IMR-90 (cell line): ENCODE measurements at places on chromosomes 3 and 15. TPM values are rescaled to one million over a fixed set of nuclear protein-coding genes. Genes with fewer than 3 reads are reported as not detected.

RETNLB gene
- total RNA-seq, result not detected in 2 replicates

RARB gene
- 1.4 TPM in 2 replicates for total RNA-seq

ALPK3 gene
- under 0.01 TPM in 2 replicates for total RNA-seq

DNA sequence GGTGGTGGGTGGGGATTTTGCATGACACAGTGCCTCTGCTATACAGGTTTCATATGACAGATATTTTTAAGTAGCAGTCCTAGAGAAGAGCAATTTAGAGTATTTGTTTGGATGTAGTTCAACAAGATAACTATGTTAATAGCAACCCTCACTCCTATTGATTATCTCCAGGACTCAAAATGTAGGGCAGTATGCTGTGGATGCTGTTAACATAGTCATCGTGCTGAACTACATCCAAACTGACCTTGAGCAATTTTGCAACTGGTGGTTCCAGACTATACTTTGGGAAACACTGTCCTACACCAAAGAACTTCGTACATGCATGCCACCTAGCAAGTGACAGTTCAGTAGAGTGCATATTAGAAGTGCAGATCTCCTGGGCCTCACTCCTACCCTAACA lies 117.6 kb downstream of the IL5RA start:
- H3K27me3 ChIP-seq, result no peaks in the 10 kb centered on the region
- H3K36me3 ChIP-seq, result no peaks in the 10 kb centered on the region
- DNase-seq, result no peak
- no peak overlapping the region for H3K27ac ChIP-seq

GRCh38 chr3:31476209-31476608 lies 56.5 kb upstream of the STT3B start:
- H3K4me3 ChIP-seq, result no peak overlapping the region
- H3K4me1 ChIP-seq, result no peaks in the 10 kb centered on the region
- peaks cover 3% of the 10 kb centered on the region; the same call in 1 of the 2 replicates for H3K27me3 ChIP-seq
- H3K36me3 ChIP-seq, result no peaks in the 10 kb centered on the region
- no peak for DNase-seq

GRCh38 chr3:120163816-120164215 lies 69.6 kb upstream of the GSK3B start:
- no peak overlapping the region for H3K4me3 ChIP-seq
- DNase-seq, result no peak
- H3K27me3 ChIP-seq, result no peaks in the 10 kb centered on the region
- H3K4me1 ChIP-seq, result peaks cover 20% of the 10 kb centered on the region
- no peaks in the 10 kb centered on the region for H3K36me3 ChIP-seq

GRCh38 chr3:189142527-189142926 lies 29.2 kb upstream of the TPRG1 start:
- H3K27me3 ChIP-seq, result peaks cover 36% of the 10 kb centered on the region
- no peaks in the 10 kb centered on the region for H3K36me3 ChIP-seq
- H3K27ac ChIP-seq, result no peak overlapping the region
- no peak overlapping the region for H3K4me3 ChIP-seq
- H3K4me1 ChIP-seq, result peaks cover 5% of the 10 kb centered on the region; the same call in 1 of the 2 replicates
- DNase-seq, result no peak

GRCh38 chr3:58667704-58668103 lies 1.1 kb upstream of the FAM3D start:
- H3K36me3 ChIP-seq, result no peaks in the 10 kb centered on the region
- no peak overlapping the region for H3K4me3 ChIP-seq
- no peak overlapping the region for H3K27ac ChIP-seq
- H3K4me1 ChIP-seq, result no peaks in the 10 kb centered on the region

- H3K4me3 ChIP-seq, result no peak overlapping the region
- no peaks in the 10 kb centered on the region for H3K4me1 ChIP-seq
- no peak for DNase-seq
- no peaks in the 10 kb centered on the region; the same call in 1 of the 2 replicates for H3K27me3 ChIP-seq
Measured at GRCh38 chr15:29623116-29623639, 199.1 kb downstream of the TJP1 start.
